NCI-H82 (cell line): ENCODE measurements at places on chromosomes 7 and 10.

DNA sequence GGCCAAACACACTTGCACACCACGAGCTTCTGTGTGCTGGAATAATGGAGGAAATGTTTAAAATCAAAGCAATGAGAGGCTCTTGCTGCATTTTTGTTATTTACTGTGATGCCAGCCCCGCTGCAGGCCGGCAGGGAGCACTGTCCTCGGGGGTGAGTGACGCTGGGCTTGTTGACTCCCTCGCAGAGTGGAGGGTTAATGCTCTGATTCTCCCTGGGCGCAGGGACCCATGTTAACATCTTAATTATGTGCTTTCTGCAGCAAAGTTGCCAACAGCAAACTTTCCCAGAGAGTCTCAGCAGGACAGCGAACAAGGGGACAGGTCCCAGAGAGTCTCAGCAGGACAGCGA lies 22.9 kb downstream of the SCART1 start:
- DNase-seq = peak; percentile 5

GRCh38 chr7:132750530-132751217 lies 174.4 kb upstream of the PLXNA4 start:
- no peak for DNase-seq

- peak; percentile 62 for DNase-seq
Observed at GRCh38 chr7:105734233-105734632, 142.2 kb downstream of the ATXN7L1 start.

- DNase-seq = no peak
Observed at GRCh38 chr7:138431517-138431916, 28.5 kb upstream of the TRIM24 start.

DNA sequence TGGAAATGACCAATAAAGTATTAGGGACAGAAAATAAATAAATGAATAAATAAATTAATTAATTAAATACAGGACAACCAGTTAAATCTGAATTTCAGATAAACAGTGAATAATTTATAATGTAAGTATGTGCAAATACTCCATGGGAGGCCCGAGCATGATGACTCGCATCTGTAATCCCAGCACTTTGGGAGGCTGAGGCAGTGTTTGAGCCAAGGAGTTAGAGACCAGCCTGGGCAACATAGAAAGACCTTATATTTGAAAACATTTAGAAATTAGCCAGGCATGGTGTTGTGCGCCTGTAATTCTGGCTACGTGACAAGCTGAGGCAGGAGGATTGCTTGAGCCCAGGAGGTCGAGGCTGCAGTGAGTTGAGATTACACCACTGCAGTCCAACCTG lies 123.7 kb downstream of the CUL2 start:
- DNase-seq = no peak

GRCh38 chr7:94422136-94422535 lies 27.4 kb downstream of the COL1A2 start:
- no peak for DNase-seq

DNA sequence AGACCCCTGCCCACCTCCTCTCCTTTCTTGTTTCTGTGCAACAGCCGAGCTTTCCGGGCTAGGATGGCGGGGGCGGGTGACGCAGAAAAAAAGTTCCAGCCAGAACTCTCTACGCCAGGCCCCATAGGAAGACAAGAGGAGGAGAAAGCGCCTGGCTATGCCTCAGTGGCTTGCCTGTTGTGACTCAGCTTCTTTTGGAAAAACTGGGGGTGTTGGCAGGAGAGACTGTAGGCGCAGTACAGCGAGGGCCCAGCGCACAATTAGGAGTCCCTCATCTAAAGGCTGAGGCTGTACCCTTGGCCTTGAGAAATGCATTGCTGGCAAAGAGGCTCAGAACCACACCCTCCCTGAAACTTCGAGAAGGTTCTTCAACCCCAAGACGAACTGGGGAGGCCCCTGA lies 28.0 kb upstream of the KPNA7 start:
- DNase-seq = no peak

DNA sequence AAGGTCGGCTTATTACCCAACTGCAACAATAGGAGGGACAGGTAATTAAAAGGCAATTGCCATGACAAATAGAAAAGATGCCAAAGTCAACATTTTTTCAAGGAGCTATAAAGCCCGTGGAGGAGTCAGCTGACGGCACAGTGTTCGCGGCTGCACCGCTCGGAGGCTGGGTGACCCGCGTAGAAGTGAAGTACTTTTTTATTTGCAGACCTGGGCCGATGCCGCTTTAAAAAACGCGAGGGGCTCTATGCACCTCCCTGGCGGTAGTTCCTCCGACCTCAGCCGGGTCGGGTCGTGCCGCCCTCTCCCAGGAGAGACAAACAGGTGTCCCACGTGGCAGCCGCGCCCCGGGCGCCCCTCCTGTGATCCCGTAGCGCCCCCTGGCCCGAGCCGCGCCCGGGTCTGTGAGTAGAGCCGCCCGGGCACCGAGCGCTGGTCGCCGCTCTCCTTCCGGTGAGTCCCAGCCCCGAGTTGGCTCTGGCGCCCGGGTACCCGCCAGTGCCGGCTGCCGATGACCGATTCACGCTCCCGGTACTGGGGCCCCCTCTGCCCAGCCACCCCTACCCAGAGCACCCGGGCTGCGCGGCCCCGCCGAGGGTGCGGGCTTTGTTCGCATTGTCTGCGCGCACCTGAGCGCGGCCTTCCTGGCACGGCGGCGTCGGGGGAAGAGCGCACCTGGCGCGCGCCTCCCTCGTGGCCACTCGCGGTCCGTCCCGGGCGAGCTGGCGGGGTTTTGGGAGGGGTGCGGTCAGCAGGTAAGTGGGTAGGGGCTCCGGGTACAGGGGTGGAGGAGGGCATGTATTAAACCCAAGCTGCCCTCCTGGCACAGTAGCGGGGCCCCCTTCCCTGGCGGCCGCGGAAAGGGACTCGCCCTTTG lies at the start of gene VWA2:
TSS of gene VWA2 (plus strand) at position 138 of the 877 bp plus-strand sequence. CDS start 9,460 bp downstream, outside the sequence.
- no peak for DNase-seq

GRCh38 chr7:97381815-97382554 lies 264.5 kb downstream of the SDHAF3 start:
- peak; percentile 11 for DNase-seq

GRCh38 chr7:79008786-79009185 lies 444.7 kb downstream of the MAGI2 start:
- DNase-seq = no peak

GRCh38 chr10:58050575-58050974 lies 217.1 kb downstream of the IPMK start:
- no peak for DNase-seq
